ENCODE measurements at places on chromosomes 5 and 9. TPM values are rescaled to one million over a fixed set of nuclear protein-coding genes. Genes with fewer than 3 reads are reported as not detected.

GRCh38 chr5:52177193-52177592, 610.5 kb upstream of the ITGA1 start:
- no peak for ATAC-seq

DNA sequence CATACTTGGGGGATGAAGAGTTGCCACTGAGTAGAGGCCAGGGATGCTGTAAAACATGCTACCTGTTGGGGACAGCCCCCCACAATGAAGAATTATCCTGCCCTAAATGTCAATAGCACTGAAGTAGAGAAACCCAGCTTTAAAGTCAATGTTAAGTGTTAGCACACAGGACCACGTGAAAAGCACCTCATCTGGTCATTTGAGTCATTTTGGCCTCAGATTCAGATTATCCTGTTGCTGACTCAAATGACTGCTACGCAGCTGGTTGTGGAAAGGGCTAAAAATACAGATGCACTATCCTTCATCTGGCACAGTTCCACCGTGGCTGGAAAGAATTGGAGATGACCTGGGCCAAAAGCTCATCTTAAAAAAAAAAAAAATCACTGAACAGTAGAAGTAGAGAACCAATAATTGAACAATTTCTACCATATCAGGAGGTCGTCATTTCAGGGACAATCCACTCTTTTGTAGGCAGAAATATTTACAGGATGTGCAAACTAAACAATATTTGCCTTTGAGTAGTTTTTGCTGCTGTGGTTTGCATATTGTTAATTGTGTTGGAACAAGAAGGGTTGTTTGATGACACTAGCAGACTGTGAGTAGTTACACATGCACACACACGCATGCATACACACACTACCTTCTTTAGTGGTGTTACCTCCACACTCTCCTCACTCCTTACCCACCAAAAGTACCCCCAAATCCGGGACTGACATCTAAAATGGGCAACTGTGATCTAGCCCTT, 195.3 kb upstream of the KLF9 start:
- ATAC-seq, result no peak

DNA sequence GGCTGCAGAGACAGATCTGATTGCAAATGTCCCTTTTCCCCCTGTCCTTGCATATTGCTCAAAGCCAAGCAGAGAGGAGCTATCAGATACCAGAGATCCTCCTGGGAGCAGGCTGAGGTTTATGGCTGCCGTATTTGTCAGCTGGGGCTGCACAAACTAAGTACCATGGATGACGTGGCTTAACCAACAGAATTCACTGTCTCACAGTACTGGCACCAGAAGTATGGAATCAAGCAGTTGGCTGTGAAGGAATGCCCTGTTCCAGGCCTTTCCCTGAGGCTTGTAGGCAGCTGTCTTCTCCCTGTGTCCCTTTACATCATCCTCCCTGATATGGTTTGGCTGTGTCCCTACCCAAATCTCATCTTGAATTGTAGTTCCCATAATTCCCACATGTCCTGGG, 2.6 kb downstream of the CFAP90 start:
- no peak for ATAC-seq

GRCh38 chr5:50929174-50929573, 262.7 kb downstream of the PARP8 start:
- no peak for ATAC-seq

GRCh38 chr5:171450423-171451331, 31.2 kb downstream of the FGF18 start:
- ATAC-seq, result peak; percentile 80

DNA sequence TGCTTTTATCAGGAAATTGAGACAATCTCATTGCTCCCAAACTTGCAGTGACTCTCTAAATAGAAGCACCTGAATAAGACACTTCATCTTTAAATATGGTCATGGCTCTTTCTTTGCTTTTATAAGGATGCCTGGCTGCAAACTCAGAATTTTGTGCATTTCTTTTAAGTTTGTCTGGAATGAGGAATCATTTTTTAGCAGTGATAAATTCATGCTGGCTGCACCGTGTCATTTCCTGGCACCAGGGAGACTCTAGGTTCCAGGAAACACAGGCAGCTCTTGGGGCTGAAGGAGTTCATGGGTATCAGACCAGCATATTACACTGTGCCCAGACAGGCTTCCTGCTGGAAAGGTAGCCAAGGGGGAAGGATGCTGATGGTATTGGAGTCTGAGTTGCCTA, 109.9 kb downstream of the NUDT12 start:
- ATAC-seq, result no peak

- ATAC-seq, result no peak
Measured at GRCh38 chr5:53950621-53951020, 359.8 kb downstream of the ARL15 start.

MUSK gene
- total RNA-seq, result 0.48 TPM

DNA sequence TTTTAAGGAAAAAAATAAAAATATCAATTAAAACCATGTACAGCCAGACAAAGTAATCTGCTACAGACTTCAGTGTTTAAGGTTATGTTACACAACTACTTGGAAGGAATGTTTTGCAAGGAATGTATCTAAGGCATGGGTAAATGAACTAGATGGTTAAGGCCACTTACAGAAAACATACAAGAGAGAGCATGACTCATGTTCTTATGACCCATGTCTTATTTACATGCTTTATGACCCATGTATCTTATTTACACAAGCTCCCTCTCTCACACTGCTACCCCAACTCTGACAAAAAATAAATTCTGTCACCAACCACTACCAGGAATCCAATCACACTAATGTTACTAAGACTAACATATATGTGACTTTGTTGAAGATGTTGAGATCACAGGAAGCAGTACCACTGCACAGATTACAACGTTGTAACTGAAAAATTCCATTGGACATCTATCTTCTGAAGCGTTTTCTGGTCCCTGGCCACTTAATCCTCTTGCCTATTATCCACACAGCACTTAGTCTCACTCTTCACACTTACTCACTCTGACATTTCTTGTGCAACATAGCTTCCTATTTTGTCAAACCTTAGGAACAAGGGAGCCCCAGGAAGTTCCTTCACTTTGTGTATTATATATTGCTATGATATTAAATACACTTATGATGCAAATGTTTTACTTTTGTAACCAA, 1630.1 kb upstream of the C9orf72 start:
- ATAC-seq, result no peak

DNA sequence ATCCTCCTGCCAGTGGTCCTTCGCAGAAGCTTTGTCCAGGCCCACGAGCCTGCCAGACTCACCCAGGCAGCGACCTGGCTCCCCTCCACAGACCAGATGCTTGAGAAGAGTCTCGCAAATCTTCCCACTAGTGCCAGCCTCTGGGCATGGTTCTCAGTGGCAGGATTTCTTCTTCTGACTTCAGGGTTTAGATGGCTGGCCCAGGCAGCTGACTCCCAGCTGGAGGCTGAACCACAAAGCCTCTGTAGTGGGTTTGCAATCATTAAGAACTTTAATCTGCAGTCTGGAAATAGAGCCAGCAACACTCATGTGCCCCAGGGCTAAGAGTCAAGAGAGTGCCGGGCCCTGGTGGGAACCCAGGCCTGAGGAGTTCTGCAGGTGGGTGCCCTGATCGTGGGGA, 90.6 kb upstream of the ICE1 start:
- ATAC-seq, result no peak

FAM78A gene
- total RNA-seq, result 0.72 TPM

DNA sequence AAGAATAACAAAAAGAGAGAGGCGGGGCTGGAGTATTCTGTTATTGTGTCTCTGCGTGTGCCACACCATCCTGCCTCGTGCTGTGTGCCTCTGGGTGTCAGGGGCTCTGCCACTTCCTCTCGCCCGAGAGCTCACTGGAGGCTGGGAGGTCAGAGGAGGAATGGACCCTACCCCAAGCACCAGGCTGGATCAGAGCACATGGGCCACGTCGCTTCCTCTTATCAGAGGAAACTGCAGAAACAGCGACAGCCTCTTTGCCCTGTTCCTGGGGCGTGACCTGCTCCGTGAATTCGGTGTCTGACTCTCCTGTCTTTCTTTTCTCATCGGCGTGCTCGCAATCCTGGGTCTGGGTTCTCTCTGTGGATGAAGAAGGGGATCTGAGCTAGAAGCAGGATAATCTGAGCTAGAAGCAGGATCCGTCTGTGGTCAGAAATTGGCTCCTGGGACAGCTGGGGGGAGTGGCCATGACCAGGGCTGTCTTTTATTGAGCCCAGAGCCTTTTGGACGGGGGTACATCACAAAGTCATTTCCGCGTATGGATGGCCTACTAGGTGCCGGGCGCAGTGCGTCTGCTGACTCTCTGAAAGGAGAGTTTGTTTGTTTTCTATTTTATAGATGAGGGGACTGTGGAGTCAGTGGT, 150.3 kb upstream of the COL5A1 start:
- ATAC-seq, result no peak

FLT4 gene
- 1.9 TPM for total RNA-seq

RIMOC1 gene
- 23.7 TPM for total RNA-seq

ARSI gene
- 1.7 TPM for total RNA-seq

GRCh38 chr5:83077662-83078261, 415 bp downstream of the XRCC4 start:
- no peak for ATAC-seq

S1PR3 gene
- 2.2 TPM for total RNA-seq

LCN2 gene
- 525 TPM for total RNA-seq

- no peak for ATAC-seq
Measured at GRCh38 chr5:79567926-79568549, 44.2 kb upstream of the TENT2 start.

DNA sequence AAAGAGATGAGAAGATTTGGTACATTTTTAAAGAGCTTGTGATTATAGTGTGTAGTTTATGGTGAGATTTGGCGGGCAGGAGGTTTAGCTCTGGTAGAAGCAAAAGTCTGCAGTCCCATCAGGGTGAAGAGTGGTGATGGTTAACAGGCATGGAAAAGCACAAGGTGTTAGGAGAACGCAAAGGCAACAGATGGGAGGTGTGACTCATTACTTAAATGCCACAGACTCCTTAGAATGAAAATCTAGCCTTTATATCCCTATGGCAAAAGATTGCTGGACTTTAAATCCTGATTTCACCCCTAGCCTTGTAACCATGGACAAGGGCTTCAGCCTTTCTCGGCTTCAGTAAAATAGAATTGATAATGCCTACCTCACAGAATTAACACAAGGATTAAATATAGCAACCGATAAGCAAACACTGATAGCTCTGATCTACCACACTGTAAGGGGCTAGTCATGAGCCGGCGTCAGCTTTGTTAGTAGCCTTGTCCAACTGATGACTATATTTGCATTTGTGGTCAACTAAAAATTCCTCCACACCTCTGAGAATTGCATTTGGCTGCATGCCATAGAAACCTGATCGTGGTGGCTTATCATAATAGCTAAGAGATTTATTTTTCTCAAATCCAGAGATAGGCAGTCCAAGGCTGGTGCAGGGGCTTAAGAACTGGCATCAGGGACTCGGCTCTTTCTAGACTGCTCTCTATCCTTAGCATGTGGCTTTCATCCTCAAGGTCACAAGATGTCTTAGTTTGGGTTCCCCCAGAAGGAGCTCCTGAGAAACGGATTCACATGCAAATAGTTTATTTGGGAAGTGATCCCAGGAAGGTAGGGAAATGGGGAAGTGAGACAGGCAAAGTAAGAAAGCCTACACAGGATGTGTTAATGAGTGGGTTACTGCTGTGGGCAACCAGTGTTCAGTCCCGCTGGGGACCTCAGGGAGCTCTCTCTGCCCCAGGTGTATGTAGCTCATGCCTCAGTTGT, 19.6 kb downstream of the MFAP3 start:
- ATAC-seq, result no peak

- no peak for ATAC-seq
Measured at GRCh38 chr5:107867266-107867665, 196.5 kb upstream of the EFNA5 start.

GRCh38 chr5:132822650-132823480, 7.6 kb downstream of the SHROOM1 start:
- ATAC-seq, result peak; percentile 63

- no peak for ATAC-seq
Measured at GRCh38 chr5:168882283-168882682, 303.1 kb upstream of the PANK3 start.

SUSD3 gene
- total RNA-seq, result 0.96 TPM

CARD9 gene
- total RNA-seq, result 0.80 TPM

DNA sequence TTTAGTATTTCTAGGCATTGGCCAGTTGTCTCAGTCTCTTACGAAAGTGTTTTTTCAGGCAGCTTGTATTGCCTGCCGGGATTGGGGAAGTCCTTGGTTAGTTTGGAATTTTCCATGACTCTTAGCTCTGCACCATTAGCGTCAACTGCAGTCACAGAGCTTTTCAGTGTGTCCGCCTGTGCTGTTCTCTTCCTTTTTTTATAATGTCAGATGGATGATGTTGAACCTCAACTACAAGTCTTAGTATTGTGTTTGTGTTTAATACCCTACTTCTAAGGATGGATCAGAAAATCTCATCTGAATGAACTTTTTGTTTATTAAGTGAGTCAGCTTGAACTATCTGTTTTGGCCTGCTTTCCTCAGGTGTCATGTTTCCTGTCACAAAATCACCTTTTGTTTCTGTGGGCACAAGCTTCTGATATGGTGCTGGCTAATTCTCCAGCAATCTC, 33.1 kb downstream of the ATP6V0E1 start:
- ATAC-seq, result peak; percentile 37

GRCh38 chr5:131943916-131944315, 1.5 kb downstream of the MEIKIN start:
- ATAC-seq, result no peak

DNA sequence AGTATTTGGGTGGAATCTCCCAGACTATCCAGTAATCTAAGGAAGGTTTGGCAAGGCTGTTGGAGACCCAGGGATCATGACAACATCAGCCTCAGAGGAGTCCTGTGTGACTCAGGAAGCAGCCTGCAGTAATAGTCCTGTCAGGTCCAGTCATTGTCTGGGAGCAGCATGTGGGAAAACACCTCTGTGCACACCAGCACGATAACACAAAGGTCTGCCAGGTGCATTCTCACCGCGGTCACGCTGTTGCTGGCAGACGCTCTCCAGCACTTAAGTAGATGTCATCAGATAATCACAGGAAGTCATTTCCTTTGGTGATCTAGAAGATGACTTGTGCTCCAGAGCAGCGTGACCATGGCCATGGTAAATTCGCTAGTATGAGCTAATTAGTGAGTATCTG, 99.2 kb upstream of the IQGAP2 start:
- ATAC-seq, result peak; percentile 95

Measured in esophagus mucosa (tissue), 1 donor.